A549 (cell line): ENCODE measurements at places on chromosomes 11 and 22.

DNA sequence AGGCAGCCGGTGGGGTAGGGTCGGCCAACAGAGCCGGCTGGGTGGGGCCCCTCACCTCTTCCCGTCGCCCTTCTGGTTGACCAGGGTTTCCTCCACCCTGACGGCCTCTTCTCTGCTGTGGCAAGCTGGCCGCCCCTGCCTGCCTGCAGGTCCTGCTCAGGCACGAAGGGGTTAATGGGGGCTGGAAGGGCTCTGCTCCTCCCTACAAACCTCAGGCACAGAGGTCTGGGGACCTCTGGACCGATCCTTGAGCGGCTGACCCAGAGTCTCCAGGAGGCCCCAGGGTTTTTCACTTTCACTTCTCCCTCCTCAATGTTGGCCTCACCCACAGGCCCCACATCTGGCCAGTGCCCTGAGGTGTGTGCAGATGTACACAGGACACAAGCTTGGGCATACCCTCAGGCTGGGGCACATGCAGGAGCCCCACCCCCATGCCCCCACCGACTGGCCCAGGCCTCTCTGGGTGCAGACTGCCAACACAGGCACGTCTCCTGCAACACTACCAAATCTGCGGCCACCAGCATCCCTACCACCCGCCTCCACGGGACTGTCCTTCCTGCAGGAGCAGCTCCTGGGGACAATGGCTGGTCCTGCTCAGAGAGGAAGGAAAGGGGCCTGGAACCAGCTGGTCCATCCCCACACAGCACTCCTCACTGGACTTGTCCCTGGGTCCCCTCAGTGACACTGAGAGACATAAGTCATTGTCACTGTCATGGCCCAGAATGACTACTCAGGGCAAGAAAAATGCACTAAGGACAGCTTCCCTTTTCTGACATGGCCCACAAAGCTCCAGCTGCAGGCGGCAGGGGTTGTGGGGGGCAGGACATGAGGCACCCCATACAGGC is 3.2 kb upstream of the TBX1 start:
- DNase-seq: no peak

DNA sequence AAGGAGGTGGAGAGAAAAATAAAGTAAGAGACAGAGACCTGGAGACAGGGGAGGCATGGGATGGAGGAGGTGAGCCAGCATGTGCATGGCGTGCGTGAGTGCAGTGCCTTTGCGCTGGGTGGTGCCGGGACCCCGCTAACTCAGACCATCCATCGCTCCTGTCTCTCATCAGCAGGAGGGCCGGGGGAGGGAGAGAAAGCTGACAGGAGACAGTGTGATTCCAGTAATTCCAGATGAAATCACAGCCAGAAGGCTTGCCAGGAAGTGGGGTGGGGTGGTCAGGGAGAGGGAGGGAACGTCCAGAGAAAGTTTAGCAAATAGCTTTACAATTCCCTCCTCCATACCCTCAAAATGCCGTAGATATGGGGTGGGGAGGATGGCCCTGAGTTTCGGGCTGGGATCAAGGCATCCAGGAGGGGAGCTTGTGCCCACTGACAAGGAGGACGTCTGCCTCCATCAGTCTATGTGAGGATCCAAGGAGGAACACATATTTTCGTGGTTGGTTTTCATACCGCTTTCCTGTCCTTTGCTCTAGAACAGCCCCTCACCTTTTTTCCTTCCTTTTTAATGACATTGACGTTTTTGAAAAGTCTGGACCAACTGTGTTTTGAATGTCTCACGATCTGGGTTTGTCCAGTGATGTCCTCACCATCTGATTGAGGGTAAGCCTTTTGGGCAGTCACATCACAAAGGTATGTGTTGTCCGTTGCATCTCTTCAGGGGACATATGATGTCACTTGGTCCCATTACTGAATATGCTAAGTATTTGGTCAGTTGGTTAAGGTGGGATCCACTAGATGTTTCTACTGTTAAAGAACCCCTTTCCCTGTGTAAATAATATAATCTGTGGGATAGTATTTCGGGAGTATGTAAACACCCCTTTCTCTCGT is 567.3 kb downstream of the MIAT start:
- no peak for DNase-seq

GRCh38 chr22:26587991-26588613 is 1.8 kb downstream of the TPST2 start:
- no peak for DNase-seq

GRCh38 chr11:103053997-103054396 is 38.0 kb downstream of the DCUN1D5 start:
- no peak for DNase-seq

DNA sequence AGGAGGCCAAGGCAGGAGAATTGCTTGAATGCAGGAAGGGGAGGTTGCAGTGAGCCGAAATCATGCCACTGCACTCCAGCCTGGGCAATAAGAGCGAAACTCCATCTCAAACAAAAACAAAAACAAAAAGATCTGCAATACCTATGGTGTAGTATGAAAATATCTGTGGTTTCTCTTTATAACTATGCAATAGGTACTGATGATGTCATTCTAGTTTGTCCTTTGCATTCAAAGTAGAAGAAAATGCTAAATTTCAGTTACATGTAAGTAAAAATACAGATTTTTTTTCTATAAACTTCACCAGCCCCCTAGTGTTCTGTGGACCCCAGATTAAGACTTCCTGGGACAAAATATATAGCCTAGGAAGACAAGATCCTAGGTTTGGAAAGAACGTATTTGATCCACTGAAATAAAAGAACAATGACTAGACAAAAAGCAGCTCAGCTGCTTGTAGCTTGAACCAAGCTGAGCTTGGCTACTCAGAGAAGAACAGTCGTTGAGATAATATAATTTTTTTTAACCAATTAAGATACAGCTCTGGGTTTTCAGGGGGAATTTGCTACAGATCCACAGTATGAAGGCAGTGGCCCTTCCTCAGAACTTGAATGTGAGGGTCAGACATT is 2.8 kb upstream of the HBE1 start:
- DNase-seq: no peak

DNA sequence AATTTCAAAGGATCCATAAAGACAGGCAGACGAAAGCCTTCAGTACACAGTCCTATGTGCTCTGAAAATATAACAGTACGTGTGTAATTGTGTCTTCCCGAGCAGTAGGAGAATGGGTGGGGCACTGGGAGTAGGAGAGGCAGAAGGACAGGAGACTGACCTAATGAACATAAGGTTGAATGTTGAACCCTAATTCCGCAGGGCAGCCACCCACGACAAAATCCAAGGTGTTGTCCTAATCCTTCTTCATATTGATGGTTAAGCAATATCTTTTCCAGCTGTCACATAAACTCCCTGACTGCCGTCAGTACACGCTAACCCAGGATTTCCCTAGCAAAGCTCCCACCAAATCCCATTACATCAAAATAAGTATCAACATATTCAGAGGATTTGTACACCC is 34.5 kb downstream of the SPATA19 start:
- no peak for DNase-seq

DNA sequence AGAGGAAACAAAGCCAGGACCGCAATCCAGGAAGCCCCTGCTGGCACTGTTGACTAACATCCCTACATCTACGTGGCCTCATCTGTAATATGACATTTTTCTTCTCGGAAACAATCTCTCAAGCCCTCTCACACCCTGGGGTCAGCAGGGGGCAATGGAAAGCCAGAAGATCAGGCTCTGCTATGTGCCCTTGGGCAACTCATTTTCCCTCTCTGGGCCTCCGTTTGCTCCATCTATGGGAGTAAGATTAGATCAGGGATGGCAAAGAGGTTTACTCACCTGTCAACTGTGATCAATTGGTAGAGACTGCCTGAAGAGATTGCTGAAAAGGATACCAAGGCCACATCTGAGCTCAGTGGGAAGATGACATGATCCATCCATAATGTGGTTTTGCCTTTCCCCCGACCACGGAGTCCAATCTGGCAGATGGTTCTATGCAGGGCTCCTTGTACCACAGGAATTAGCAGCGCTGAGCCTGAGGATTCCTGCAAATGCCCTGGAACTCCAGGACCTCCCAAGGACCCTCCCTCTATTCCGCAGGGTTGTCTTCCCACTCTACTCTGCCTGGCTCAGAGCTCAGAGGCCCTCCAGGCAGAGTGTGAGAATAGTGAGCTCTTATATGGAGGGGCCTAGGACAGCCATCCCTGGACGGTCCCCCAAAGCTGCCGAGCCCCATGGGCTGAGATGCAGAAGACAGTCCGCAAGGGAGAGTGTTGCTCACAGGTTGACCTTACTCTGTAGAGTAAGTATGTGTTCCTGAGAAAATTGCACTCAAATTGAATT is 66.1 kb downstream of the CHST1 start:
- no peak for DNase-seq

DNA sequence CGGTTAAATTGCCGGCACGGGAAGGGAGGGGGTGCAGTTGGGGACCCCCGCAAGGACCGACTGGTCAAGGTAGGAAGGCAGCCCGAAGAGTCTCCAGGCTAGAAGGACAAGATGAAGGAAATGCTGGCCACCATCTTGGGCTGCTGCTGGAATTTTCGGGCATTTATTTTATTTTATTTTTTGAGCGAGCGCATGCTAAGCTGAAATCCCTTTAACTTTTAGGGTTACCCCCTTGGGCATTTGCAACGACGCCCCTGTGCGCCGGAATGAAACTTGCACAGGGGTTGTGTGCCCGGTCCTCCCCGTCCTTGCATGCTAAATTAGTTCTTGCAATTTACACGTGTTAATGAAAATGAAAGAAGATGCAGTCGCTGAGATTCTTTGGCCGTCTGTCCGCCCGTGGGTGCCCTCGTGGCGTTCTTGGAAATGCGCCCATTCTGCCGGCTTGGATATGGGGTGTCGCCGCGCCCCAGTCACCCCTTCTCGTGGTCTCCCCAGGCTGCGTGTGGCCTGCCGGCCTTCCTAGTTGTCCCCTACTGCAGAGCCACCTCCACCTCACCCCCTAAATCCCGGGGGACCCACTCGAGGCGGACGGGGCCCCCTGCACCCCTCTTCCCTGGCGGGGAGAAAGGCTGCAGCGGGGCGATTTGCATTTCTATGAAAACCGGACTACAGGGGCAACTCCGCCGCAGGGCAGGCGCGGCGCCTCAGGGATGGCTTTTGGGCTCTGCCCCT is 529 bp upstream of the CCND1 start:
- no peak for DNase-seq

DNA sequence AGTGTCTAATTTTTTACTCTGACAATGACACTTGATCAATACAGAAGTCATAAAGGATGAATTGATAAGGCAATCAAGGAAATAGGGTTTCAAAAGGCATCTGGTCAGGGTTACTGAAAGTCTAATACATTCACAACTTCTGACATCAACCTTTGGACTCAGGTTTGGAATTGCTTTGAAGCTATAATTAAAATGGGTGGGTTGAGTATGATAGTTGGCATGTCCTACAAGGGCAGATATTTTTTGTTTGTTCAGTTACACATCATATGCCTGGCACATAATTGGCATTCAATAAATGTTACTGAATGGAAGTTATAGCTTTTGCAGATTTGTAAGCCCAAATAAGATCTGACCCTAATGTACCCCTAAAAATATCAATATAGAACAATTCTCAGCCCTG is 7.3 kb upstream of the FUT4 start:
- no peak for DNase-seq

- DNase-seq: no peak
These were observed 14.8 kb downstream of the FGF4 start for GRCh38 chr11:69760319-69760718.

DNA sequence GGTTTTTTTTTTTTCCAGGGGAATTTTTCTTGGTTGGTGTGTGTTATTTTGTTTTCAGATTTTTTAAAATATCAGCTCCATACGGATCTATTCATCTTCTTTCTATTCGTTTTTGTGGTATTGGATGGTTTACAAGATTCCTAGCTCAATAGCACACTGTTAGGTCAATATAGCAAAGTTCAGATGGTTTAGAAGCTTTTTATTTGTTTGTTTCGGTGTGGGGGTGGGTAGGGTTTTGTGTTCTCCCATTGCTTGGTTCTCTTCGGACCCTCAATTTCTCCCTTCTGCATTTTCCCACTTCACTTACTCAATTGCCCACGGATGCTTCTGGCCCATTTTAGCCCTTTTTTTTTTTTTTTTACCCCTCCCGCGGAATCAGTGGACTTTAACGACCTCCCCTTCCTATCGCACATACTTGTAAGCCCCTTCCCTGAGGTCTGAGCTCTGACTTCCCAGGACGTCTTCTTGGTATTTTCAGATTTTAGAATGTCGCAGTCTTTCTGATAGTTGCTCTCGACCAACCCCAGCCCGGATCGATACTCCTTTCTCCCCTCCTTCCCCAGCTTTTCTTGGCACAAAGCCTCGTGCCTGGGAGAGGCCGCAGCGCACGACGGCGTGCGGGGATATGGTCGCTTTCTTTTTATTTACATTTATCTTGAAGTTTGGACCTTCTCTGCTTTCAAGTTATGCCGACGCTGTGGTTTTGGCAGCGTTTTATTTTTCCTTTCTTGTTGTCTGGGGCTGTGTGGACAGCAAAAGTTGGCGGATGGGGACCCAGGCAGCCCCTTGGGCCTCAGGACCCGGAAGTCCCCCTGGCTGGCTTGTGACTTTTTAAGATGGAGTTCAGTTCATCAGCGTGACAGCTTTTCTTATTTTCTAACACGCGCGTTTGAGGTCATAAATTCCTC is 4.4 kb upstream of the SPDYC start:
- DNase-seq: no peak

- peak; percentile 16 for DNase-seq
These were observed 497.2 kb downstream of the NTM start for GRCh38 chr11:131867457-131868257.

DNA sequence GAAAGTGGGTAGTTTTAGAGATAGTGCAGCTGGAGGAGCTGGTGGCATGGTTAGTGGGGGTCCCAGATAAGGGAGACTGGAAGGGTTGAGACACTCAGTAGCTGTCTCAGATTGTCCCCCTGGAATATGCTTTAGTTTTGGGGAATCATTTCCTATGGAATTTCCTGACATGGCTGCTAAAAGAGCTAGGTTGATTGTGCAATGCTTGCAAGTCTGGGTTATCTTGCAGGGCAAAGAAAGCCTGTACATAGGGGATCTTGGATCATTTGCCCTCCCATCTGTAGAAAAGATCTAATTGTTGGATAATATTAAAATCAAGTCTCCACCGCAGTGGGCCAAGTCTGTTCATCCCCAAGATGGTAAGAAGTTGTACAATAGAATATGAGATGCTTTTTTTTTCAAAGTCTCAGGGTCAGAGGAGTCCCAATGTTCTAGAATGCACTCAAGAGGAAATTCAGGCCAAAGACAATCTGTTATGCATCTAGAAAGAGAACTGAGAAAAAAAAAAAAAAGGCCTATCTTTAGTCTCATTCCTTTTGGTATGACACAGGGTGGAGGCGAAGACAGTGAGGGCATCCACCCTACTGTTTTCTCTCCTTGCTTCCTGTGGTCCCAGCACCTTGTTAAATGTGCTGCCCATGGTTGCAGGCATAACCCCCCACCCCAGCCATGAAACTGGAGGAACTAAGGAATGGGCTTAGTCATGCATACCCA is 20.2 kb downstream of the MS4A6E start:
- DNase-seq: no peak

GRCh38 chr11:36015799-36016198 is 71.9 kb downstream of the LDLRAD3 start:
- DNase-seq: no peak

DNA sequence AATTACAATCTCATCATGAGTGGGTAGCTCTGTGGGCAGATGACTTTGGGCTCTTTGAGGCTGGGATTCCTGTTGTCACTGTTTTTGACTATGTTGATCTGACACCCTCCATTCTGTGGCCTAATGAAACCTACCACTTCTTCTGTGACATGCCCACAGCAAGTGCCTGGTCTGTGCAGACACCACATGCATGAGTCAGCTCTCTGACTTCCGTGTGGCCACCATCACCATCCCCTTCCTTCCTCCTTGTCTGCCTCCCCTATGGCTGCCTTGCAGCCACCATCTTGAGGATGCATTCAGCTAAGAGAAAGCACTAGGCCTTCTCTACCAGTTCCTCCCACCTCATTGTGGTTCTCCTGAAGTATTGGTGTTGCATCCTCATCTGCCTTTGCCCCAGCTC is 15.3 kb upstream of the OR10V1 start:
- DNase-seq: no peak

- DNase-seq: no peak
These were observed 192.0 kb downstream of the GRIK4 start for GRCh38 chr11:120703358-120704152.
